HEK293T (cell line): ENCODE measurements at places on chromosomes 4 and X.

- DNase-seq = no peak
These were observed 446.9 kb downstream of the IL15 start for GRCh38 chr4:142083264-142083663.

DNA sequence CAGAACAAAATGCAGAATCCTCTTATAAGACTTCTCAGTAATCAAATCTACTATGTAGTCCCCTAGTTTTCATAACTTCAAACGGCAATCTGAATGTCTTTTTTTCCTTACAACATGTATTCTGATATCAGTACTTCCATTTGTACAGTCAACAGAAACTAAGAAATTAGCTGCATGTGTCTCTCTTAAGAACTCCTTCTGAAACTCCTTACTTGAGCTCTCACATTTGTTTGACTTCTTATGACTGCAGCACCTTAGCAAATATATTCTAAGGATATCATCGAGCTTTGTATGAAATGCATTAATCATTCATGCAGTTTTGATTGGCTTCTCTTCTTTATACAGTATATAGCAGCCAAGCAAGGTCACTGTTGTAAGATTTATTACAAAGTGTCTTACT lies 77.0 kb downstream of the TMEM47 start:
- DNase-seq = no peak

DNA sequence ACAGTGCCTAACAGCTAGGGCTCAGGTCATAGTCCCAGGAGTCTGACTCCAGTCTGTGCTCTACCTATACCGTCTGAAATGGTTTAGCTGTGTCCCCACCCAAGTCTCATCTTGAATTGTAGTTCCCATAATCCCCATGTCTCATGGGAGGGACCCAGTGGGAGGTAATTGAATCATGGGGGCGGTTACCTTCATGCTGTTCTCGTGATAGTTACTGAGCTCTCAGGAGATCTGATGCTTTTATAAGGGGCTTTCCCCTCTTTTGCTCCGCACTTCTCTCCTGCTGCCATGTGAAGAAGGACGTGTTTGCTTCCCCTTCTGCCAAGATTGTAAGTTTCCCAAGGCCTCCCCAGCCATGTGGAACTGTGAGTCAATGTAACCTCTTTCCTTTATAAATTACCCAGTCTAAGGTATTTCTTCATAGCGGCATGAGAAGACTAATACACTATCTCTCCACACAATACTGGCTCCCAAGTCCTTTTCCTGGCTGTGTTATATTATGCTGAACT lies 110.8 kb downstream of the AFAP1 start:
- no peak for DNase-seq

GRCh38 chr4:48025005-48025404 lies 8.4 kb downstream of the NIPAL1 start:
- DNase-seq = no peak

- DNase-seq = no peak
These were observed 175.9 kb downstream of the FBXW7 start for GRCh38 chr4:152360045-152360410.

DNA sequence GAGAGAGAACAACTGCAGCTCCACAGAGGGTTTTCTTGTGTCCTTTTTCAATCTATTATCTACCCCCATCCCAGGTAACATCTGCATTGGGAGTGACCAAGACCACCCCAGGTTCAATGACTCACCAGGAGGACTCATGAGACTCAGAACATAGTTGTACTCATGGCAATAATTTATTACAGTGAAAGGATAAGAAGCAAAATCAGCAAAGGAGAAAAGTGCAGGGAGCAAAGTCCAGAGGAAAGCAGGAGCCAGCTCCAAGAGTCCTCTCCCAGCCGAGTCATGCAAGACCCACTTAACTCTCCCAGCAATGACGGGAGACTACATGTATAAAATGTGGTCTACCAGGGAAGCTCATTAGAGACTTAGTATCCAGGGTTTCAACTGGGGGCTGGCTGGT lies 129.5 kb upstream of the RBPJ start:
- DNase-seq = no peak

DNA sequence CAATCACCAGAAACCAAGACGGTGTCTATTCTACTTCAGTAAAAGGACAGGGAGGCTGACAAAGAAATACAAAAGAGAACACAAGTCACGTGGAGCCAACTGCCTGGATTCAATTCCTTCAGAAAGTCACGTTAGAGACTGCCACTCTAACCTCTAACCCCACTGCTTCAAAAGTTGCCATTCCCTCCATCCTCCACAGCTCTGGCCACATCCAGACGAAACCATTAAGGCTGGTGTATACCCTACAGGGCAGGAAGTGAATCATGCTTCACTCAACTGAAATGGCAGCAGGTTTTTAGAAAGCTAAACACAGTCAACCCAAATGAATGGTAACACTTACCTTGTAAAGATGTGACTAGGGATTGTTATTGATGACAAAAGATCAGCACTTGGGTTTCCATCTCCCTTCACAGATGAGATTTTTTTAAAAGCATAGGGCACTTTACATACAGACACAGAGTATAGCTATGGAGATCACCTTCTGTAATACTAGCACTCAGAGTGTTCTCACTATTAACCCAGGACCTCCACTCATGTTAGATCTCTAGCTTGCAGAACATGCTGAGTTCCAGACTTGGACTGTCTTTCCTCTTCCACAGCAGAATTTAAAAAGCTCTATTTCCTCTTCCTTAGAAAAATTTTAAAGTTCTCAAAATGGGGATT lies 37.4 kb downstream of the MAML3 start:
- DNase-seq = no peak

DNA sequence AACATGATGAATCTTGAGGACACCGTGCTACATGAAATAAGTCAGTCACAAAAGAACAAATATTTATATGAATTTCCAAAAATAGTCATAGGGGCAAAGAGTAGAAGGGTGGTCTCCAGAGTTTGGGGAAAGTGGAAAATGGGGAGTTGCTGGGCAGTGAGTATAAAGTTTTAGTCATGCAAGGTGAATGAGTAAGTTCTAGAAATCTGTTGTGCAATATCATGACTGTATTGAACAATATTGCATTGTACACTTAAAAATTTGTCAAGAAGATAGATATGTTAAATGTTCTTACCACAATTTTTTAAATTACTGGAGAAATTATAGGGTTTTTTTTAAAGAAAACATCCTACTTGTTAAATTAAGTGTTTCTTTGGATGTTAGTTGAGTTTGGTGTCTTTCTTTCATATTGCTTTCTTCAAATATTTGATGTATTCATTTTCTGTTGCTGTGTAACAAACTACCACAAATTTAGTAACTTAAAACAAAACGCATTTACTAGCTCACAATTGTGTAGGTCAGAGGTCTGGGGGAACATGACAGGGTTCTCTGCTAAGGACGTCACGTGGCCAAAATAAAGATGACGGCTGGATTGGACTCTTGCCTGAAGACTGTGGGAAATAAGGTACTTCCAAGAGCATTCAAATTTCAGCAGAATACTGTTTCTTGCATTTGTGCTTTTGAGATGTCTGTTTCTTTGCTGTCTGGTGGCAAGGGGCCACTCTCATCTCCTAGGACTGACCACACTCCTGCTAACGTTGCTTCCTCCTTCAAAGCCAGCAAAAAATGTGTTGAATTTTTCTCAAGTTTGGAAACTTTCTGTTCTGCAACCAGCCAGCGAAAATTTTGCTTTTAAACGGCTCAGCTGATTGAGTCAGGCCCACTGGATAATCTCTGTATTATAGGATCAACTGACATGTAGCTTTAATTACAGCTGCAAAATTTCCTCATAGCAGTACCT lies 76.7 kb downstream of the CPEB2 start:
- no peak for DNase-seq

DNA sequence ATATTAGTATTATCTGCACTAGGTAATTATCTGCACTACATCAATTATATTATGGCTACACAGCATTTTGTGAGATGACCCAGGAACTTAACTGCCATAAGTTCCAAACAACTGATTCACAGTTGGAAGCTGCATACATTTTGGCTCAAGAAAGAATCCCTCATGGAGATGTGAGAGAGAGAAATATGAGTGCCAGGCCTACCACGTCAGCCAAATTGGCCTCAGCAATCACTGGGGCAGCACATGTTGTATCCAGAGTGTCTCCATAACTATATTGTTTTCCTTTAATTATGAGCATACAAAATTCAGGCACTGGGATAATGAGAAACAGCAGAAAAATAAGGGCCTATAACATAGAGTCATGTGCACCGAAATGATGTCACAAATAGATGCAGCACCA lies 174.2 kb upstream of the DMD start:
- no peak for DNase-seq

GRCh38 chr4:171718665-171719064 lies 94.5 kb upstream of the GALNTL6 start:
- no peak for DNase-seq

GRCh38 chr4:83115000-83115399 lies 471 bp upstream of the PLAC8 start:
- no peak for DNase-seq

- DNase-seq = no peak
These were observed 101.9 kb downstream of the MAOA start for GRCh38 chrX:43758044-43758443.

DNA sequence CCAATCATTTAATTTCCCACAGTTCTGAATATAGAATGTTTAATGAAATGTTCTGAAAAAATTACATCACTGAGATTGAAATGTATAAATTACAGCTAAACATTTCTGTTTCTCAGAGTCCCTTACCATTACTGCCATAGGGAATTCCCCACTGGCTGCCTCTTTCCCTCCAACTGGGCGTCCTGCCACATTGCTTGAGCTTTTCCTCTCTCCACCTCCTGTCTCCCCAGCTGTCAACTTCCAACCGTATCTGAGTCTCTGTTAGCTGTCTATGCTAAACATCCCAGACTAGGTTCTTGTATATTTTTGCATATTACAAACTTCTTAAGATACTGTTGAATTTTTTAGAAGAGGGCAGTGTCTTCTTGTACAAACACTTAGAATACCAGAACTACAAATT lies 407.3 kb upstream of the SLIT2 start:
- no peak for DNase-seq

- DNase-seq = no peak
These were observed 13.6 kb upstream of the HELT start for GRCh38 chr4:185004562-185005218.

DNA sequence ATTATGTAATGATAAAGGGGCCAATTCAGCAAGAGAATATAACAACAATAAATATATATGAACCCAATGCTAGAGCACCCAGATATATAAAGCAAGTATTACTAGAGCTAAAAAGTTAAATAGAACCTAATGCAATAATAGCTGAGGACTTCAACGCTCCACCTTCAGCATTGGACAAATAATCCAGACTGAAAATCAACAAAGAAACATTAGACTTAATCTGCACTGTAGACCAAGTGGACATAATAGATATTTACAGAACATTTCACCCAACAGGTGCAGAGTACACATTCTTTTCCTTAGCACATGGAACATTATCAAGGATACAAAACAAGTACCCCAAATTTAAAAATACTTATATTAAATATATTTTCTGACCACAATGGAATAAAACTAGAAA lies 24.3 kb downstream of the OTC start:
- no peak for DNase-seq

DNA sequence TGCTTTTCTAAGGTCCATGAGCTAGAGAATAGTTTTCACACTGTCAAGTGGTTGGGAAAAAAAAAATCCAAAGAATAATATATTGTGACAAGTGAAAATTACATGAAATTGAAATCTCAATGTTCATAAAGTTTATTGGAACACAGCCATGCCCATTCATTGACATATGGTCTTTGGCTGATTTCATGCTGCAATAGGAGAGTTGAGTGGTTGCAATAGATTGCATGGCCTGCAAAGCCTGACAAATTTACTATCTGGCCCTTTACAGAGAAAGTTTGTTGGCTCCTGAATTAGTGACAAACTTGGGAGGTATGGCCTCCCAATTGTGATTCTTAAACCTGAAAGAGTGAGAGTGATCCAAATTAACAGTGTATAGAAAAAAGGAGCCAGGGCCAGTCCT lies 115.5 kb upstream of the FAM9C start:
- no peak for DNase-seq

DNA sequence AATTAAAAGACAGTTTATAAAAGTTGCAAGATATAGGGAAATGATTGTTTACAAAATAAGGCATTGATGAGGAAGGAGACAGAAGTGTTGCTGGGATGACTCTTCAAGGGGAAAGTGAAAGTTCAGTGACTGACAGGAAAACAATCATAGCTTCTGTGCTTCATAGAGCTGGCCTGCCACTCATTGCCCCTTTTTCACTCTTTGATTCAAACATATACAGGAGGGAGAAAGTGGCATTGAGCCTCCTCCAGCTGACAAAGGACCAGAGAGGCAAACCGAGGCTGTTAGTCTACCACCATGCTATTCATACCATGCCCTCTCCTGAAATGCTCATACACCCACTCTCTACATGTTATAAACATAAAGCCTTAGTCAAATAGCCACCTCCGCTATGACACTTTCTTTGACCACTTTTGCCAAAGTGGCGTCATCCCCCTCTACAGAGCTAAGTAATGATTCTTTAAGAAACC lies 79.2 kb upstream of the ATOH1 start:
- DNase-seq = no peak

- DNase-seq = peak; percentile 28
These were observed 4.7 kb downstream of the HS3ST1 start for GRCh38 chr4:11424000-11424399.

- peak; percentile 24 for DNase-seq
These were observed 50.5 kb upstream of the FAM47C start for GRCh38 chrX:36957425-36958328.

GRCh38 chr4:77104388-77104787 lies 28.6 kb upstream of the CCNI start:
- DNase-seq = no peak

DNA sequence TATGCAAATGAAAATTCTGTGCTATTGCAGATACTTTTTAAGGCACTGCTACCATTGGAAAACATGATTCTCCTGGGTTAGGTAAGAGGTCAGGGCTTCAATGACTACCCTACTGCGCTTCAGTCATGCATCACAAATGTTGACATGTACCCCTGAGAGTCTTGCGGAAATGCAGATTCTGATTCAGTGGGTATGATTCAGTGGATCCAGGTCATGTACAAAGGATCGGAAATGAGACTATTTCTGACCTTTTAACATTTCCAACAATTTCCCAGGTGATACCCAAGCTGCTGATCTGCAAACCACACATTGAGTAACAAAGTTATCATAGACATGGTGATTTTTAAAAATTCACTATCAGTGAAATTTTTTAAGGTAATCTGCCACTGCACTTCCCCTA lies 62.6 kb downstream of the DDX53 start:
- no peak for DNase-seq

DNA sequence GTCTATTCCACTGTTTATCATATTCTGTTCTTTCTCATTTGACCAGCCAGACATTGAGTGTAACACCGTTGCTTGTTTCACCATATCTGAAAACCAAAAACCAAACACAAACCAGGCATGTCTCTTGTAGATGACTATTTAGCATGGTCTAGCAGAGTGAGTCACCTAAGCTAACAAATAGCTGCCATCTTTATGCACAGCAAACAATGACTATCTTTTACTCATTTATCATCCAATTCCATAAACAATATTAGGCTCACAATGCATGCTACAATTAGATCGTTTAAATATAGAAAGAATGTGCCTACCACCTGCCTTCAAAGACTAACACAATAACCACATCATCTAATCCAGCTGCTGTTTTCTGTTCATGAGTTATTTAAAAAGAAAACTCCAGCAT lies 495.4 kb downstream of the PCDH19 start:
- no peak for DNase-seq

GRCh38 chr4:74097631-74098426 lies 1.2 kb downstream of the CXCL2 start:
- DNase-seq = no peak
